ENCODE measurements at places on chromosomes 7 and 10. TPM values are rescaled to one million over a fixed set of nuclear protein-coding genes. Genes with fewer than 3 reads are reported as not detected.
A peak's percentile ranks its signal among the peaks of the same experiment; 100 is the strongest.

DNA sequence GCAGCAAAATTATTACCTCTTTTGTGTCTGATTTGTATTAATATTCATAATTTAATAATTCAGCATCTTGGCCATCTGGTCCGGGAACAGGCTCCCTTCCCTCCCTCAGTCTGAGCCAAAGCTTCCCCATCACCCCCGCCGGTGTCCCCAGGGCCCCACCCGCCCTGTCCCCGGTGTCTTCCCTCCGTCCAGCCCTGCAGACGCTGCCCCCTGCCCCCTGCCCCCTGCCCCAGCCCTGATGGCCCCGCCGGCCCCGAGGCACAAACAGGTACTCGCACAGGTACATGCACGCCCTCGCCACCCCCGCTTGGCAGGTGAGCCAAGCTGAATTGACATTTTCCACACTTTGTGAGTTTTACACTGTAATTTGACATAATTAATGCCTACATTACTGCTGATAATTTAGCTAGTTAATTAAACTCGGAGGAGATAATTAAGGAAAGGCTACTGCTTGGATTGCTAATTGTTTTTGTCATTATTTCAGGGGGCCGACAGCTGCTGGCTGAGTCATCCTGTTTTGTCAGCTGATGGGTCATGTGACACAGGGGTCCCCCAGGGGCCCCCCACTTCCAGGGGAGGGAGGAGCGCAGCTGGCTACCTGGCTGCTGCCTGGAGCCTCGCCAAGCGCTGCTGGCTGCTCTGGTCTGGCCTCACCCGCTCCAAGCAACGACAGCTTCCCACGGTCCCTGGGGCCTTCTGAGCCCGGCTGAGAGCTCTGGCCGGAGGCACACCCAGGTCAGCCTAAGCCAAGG, 36.6 kb downstream of the MICALL2 start:
- no peak for DNase-seq

DNA sequence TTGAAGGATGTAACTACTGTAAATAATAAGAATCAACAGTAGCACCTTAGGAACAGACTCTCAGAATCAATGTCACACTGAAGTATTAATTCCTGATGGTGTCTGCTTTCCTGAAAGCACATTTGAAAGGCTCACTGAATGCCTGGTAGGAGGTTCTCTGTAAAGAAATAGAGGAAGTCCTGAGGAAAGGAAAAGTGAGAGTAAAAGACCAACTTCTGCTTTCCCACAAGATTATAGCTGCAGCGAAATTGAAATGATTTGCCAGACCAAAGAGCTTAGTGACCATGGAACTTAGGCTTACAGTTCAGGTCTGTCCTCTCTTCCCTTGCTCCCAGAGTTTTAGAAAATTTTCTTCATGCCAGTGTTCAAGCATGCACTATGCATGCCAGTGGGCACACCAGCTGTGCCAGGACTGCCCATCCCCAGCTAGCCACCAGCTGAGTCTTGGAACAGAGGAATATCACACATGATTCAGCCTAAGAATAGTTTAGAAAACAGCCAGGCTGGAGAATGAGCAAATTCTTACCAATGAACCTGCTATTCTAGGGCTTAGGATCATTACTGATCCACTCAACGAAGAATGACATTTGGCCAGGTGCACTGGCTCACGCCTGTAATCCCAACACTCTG, 123.2 kb downstream of the HERPUD2 start:
- no peak for DNase-seq

DNA sequence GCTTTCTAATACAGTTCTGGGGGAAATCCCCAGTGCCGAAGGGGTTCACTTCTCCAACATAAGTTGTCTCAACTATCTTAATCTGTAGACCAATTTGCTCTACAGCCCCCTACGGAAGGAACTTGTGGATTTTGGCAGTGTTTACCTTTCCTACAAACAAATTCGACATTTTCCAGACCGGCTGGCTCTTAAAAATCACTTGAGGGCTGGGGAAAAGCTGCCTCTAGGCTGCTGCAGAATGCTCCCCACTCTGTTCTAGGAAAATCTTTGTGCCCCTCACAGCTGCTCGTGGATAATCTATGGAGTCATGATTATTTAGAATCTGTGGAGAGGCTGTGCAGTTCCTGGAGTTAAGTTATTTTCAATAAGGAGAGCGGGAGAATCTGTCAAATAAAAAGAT, 474.6 kb upstream of the FZD8 start:
- DNase-seq, result no peak

The OR2A12 gene
- not detected for polyA plus RNA-seq

GRCh38 chr10:5343561-5343960, 21.2 kb upstream of the UCN3 start:
- no peak for DNase-seq

DNA sequence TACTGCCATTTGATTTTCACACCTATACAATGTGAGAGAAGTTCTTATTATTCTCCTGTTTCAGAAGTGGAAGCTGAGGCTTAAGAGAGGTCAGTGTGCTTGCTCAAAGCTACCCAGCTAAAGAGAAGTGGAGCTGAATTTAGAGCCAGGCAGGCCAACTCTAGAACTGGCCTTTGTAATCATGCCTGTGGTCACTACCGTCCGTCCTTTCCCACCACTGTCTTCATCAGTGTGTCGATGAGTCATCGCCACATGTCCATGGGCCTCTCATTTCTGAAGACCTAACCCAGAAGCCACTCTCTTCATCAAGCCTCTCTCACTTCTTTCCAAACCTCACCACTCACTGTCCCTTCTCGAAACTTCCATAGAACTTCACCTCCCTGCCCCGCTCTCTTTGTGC, 237.8 kb downstream of the KIAA1217 start:
- no peak for DNase-seq

The BAIAP2L1 gene
- polyA plus RNA-seq, result 2.1 TPM

DNA sequence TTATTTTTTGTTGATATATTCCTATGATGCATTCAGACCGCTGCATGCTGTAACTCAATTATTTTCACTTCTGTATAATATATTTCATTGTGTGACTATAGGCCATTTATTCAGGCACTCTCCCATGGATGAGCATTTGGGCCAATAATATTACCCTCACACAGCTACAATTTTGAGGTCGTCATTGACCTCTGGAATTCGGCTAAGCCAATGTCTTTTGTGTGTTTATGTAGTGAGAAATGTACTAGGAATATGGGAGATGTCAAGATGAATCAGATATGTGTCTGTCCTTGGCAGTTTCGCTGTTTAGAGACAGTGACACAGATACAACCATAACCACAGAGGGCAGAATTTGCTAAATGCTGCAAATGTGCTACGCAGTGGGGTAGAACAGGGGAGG, 474.2 kb downstream of the ADRA2A start:
- no peak for DNase-seq

DNA sequence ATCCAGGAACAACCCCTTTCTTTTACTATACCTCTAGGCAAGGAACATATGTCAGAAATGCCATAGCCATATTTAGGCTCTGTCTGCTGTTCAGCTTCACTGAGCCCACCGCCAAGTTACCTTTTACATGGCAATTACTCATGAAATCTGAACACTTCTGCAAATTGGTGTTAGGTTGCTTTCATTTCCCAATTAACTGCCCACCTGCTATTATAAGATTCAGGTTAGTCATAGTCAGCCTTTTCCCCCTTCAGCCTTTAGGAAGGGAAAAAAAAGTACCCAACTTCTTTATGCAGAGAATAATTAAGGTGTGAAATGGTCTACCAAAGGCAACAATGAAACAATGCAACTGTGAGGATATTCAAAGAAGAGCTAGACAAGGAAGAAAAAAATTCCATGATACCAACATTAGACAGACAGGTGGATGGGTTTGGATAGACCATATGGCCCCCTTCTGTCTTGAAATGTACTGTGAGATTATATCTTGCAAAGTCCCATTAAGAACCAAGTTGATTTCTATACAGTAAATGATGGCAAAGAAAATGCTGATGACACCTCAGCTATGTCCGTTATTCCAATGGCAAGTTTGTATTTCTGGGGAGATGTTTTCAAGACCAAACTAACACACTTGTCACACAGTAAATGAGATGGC, 442.1 kb upstream of the NRP1 start:
- no peak for DNase-seq

The OLAH gene
- not detected for polyA plus RNA-seq

DNA sequence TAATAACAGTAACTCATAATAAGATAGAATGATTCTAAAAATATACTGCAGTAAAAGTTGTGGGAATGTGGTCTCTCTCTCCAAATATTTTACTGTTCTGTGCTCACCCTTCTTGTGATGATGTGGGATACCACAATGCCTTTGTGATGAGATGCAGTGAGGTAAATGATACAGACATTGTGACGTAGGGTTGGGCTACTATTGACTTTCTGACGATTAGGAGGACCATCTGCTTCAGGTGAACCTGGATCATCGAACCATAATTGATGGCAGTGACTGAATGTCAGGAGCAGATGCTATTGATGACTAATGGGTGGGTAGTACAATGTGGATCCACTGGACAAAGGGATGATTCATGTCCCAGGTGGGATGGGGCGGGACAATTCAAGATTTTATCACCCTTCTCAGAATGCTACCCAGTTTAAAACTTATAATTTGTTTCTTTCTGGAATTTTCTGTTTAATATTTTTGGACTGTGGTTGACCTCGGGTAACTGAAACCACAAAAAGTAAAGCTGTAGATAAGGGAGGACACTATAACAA, 73.9 kb upstream of the ARMC3 start:
- no peak for DNase-seq

The NPFFR1 gene
- polyA plus RNA-seq, result not detected

- peak; percentile 73 for DNase-seq
Observed at GRCh38 chr10:86899670-86900276, 57.6 kb downstream of the MMRN2 start.

DNA sequence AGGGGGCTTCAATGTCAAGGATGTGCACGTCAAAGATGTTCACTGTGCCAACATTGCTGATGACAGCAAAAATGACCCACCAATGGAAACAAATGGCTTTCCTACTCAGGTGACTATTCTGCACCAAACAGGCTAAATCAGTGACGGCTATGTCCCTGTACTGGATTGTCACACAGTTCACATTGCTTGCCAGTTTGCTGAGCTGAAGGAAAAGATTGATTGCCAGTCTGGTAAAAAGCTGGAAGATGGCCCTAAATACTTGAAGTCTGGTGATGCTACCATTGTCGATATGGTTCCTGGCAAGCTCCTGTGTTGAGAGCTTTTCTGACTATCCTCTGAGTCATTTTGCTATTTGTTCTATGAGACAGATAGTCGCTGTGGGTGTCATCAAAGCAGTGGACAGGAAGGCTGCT, 202.2 kb upstream of the ETV1 start:
- no peak for DNase-seq

DNA sequence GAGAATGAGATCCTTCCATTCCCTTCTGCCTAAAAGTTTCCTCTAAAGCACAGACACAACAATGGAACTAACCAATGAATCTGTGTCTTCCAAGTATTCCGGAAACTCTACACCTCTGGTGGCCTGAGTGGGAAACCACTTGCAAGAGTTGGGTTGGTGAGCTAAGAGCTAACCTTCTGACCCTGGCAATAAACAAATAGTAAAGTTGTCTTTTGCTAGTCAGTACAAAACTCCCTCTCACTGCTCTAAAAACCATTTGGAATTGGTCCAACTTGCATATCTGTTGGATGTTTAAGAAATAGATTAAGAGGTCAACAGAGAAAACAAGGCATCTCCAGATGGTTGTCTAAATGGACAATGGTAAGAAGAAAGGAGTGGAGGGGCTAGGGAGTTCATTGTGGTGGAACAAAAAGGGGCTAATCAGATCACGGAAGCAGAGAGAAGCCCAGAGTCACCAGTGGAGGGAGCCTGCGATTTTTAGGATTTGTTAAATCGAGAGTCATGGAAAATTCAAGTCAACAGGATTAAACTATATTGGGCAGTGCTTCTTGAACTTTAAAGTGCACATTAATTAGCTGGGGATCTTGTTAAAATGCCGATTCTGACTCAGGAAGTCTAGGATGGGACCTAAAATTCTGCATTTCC, 192.3 kb downstream of the EVX1 start:
- DNase-seq, result no peak

- no peak for DNase-seq
Observed at GRCh38 chr7:29345590-29345989, 151.0 kb downstream of the CHN2 start.

The PSMC2 gene
- 214 TPM for polyA plus RNA-seq

- DNase-seq, result peak; percentile 75
Observed at GRCh38 chr7:150451097-150451793, 815 bp downstream of the GIMAP8 start.

DNA sequence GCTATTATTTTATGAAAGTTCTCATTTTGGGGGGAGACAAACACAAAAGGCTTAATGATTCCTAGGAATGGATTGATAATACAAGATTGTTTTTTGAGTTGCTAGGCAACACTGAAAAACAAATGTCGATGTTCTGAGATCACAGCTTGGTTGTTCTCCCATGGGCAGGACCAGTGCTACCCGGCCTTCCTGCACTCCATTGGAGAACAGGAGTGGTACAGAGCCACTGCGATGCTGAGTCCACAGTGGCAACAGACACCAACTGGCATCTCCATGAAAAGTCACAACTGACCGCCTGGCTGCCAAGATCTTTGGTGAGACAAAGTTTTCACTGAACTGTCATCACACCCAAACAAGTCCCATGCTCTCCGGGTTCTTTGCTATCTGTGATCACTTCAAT, 68.9 kb upstream of the NMT2 start:
- no peak for DNase-seq

- DNase-seq, result no peak
Observed at GRCh38 chr7:42907316-42907715, 4.6 kb downstream of the C7orf25 start.

DNA sequence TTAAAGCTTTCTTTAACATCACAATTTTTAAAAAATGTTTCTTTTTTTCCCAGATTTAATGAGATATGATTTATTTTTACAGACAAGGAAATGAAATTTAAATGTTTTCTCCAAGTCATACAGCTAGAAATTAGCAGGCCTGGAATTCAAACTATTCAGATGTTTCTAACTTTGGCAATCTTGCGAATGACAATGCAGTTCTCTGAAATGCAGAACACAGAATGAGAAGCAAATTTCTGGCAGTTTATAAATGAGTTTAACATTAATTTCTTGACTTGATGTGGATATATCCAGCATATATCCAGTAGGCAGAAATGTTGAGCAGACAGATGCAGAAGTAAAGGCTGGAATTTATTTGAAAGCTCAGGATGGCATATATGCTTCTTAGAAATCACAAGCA, 227.5 kb downstream of the THSD7A start:
- DNase-seq, result no peak

DNA sequence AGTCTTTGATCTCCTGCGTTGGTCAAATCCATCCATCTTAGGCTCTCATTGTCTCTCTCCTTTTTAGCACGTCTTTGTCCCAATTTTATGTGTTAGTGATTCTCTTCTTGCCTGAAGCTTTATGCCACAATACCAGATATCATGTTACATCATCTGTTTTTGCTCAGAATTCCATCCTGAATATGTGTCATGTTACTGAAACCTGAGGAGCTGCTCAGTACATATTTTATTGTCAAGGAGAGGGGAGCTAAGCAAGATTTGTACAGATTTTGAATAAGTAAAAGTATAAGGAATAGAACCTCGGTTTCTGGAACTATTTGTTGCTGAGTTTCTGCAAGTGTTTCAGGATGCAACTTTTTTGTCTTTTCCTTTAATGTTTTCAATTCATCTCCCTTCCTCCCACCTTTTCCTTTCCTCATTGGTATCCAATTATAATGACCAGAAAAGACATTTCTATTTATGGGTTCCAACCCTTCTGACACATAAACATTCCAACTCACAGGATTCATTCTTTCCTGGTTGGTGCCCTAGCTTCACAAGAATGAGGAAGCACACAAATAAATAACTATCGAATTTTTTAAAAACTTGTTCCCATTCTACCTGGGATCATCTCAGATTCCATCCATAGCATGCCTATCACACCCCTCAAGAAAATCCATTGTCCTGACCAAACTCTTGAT, 291.8 kb downstream of the CRPPA start:
- DNase-seq, result no peak

The ASIC3 gene
- polyA plus RNA-seq, result 2.8 TPM

- no peak for DNase-seq
Observed at GRCh38 chr7:69882269-69882668, 284.0 kb downstream of the AUTS2 start.

The GLI3 gene
- 2.3 TPM for polyA plus RNA-seq

Measured in heart left ventricle (tissue), 16 donors.